ENCODE measurements at places on chromosomes 5 and 9.

DNA sequence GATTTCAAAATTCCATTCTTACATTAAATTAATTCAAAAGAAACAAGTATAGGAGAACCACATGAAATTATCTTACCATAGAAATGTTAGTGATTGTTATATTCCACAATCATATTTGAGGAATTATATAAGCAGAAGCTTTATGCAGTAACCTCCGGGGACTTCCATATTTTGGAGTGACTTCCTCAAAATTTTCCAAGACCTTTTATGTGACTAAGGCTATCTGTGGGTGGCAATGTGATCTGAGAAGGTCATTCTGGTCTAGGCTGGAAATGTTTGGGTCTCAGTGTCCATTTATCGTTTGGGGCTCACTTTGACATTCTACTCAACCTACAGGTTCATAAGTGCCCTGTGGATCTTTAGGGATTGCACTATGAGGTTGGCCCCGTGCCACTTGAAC, 776.6 kb downstream of the CDH12 start:
- no peak for DNase-seq

DNA sequence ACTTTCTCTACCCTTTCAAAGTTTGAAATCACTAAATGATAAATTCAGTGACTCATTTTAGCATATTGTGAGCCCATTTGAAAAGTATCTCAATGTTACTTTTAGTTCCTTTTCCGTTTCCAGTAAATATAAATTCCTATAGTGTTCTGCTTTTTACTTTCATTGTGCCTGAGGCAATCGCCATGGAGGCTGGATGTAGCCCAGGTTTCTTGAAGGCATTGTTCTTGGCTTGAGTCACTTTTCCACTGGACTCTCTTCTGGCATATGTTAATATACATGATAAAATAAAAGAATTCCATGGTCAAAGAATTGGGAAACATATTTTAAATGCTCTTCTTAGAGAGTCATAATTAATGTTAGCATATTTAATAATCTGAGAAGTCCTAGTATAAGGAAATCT, 327.0 kb downstream of the IZUMO3 start:
- no peak for DNase-seq

DNA sequence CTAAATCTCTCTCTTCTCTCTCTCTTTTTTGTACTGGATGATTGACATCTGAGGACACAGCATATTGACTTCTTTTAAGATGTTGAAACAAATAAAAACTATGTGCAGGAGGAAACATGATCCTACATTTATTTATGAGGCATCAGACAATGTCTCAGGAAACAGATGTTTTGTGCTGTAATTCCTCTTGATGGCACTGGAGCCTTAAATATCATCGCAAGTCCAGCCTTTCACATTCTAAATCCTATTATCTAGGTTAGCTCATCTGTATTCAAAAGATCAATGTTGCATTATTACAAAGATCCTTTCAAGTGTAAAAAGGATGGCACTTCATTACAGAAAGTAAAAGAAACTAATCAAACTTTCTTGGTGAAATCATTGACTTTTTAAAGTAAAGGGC, 63.9 kb downstream of the MAT2B start:
- peak; percentile 4 for DNase-seq

- DNase-seq, result peak; percentile 23
These were observed 58.8 kb downstream of the MTRR start for GRCh38 chr5:7927466-7928375.

- DNase-seq, result no peak
These were observed 125.4 kb downstream of the PSAT1 start for GRCh38 chr9:78422309-78422708.

GRCh38 chr9:124035001-124035650, 23.6 kb downstream of the LHX2 start:
- DNase-seq, result no peak

DNA sequence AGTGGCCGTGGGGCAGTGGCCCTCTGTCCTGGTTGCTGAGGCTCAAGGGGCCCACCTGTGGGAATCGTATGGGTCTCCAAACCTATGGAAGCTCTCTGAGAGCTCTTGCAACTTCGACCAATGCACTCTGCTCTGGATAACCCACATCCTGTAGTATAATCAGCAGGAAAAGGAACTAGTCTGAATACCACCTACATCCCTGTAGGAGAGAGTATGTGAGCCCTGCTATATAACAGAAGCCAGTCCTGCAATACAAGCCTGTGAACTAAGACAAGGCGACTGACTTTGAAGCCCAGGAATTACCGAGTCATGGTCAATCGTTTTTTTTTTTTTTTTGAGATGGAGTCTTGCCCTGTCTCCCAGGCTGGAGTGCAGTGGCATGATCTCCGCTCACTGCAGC, 29.8 kb upstream of the BICD2 start:
- no peak for DNase-seq

GRCh38 chr5:76787237-76787636, 31.6 kb upstream of the F2RL1 start:
- no peak for DNase-seq

DNA sequence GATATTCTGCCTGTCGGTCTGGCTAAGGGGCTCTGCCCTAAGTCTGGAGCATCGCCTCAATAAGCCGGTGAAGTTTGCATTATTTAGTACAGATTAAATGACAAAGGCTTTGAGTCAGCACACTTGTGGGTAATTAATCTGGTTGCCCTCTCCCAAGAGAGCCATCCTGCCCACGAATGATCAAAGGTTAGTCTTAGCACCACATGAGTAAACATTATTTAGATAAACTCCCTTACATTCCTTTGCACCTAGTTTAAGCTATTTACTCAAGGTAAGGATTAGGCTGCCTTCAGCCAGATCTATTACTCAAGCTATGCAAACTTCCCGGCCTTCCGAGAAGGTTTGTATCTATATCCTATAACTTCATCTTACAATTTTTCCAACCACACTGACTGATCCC, 572.1 kb downstream of the CHSY3 start:
- no peak for DNase-seq

GRCh38 chr5:131523500-131524185, 111.4 kb downstream of the RAPGEF6 start:
- DNase-seq, result no peak

DNA sequence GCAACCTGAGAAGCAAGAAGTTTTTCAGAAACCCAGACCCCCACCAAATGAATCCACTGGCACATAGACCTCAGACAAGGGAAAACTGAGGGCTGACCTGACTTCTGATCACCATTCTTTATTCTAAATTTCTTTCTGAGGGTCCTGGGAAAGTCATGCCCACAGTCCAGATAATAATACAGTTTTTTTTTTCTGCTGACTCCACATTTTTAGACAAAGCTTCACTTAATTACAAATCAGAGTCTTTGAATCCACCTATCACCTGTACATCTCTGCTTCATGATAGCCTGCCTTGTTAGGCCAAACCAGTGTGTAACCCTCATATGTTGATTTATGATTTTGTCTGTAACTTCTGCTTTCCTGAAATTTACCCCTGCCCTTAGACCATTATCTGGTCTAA, 103.6 kb downstream of the PSAT1 start:
- DNase-seq, result no peak

- no peak for DNase-seq
These were observed 102.2 kb downstream of the DEPDC1B start for GRCh38 chr5:60597572-60598320.

- no peak for DNase-seq
These were observed 9.4 kb downstream of the ANKS6 start for GRCh38 chr9:98786750-98787510.

- no peak for DNase-seq
These were observed 109.8 kb downstream of the GALNT10 start for GRCh38 chr5:154300207-154300883.

- no peak for DNase-seq
These were observed 110.1 kb upstream of the RAD23B start for GRCh38 chr9:107172979-107173347.

GRCh38 chr9:109319017-109319625, 1.7 kb downstream of the EPB41L4B start:
- DNase-seq, result no peak

GRCh38 chr9:112031400-112031799, 134.8 kb downstream of the UGCG start:
- no peak for DNase-seq

DNA sequence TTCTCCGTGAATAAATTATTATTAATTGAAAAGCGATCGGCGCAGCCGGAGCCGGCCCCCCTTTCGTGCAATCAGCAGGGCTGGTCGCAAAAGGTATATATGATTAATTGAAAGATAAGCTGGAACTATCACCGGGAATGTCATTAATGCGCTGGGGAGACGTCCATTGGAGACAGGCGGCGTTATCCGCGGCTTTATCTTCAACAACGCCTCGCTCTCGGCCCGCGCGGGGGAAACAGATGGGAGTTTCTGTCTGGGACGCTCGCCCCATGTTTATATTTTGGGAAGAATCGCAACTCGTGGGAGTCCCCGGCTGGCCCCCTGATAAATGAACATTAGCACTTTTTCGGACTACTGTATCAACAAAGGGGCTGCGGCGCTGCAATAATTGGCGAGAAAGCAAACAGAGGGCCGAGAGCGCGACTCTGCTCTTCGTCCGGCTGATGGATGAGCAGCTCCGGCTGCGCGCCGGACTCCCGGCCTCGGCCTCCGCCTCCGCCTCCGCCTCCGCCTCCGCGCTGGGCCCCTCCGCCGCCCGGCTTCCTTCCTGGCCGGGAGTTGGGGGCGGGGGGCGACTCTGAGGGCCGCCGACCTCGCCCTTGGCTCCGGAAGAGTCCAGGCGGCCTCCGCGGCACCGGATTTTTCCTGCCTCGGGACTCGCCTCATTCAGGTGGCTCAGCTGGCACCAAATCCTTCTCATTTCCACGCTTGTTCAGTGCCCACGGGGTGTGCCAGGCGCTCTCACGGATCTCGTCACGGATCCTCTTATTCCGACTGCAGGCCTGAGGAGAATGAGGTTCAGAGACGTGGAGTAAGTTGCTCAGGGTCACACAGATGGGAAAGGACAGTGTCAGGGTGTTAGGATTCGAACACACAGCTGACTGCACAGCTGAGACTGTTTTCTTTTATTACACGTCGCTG, 3.6 kb upstream of the NKX2-5 start:
- no peak for DNase-seq

DNA sequence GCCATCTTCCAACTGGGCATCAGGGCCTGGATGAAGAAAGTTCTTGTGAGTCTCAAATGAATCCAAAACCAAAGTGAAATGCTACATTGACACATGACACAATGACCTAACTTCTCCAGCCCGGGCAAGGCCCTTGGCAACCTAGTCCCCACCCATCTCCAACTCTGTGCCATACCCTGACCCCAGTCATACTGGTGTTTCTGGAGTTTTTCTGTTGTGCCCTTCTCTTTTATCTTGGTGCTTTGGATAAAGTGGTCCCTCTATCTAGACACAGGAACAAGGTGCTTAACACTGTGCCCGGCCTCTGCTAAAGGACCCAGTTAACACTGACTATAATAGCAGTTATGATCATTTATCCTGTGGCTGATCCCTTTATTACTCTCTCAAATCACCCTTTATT, 149.8 kb downstream of the GRIA1 start:
- no peak for DNase-seq

DNA sequence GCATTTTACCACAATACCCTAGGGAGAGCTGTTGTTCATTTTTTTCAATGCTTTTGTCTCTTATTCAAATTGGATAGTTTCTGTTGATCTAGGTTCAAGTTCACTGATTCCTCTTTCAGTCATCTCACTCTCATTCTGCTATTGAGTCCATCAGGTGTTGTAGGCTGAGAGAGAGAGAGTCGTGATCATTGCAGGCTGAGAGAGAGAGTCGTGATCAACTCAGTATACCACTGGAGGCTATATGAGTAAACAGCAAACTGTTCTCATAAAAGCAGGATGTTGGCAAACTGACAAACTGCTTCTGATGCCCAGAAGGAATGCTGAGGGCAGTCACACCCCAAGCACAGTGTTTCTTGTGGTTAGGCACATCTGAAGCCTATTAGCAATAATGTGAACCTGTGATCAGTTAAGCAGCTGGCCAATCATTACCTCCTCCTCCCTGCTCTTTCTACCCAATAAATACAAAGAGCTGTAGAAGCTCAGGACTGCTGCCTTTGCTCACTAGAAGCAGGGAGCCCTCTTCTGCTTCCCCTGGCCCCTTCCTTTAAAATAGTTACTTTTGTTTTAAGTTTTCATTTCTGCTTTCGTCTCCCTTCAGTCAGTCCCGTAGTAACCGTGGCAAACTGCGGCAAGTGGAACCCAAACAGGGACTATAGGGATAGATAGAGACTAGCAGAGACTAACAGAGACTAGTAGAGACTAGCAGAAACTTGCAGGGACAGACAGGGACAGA, 476.1 kb upstream of the ACO1 start:
- DNase-seq, result no peak

GRCh38 chr9:33506626-33507370, 17.3 kb upstream of the ANKRD18B start:
- peak; percentile 79 for DNase-seq

DNA sequence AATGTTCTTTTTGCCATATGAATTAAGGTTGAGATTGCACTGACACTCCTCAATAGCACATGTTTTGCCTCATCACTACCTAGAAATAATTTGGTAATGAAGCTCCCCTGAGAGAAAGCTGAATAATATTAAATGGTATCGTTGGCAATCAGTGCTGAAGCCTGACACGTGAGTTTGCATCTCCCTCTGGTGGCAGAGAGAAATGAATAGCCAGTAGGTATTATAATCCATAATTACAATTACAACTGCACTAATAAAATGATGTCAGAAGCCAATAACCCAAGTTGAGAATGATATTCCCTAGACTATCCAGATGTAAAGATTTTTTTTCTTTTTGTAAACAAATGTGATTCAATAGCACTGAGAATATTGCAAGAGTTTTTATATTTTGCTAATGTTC, 700.3 kb downstream of the PTPRD start:
- no peak for DNase-seq

DNA sequence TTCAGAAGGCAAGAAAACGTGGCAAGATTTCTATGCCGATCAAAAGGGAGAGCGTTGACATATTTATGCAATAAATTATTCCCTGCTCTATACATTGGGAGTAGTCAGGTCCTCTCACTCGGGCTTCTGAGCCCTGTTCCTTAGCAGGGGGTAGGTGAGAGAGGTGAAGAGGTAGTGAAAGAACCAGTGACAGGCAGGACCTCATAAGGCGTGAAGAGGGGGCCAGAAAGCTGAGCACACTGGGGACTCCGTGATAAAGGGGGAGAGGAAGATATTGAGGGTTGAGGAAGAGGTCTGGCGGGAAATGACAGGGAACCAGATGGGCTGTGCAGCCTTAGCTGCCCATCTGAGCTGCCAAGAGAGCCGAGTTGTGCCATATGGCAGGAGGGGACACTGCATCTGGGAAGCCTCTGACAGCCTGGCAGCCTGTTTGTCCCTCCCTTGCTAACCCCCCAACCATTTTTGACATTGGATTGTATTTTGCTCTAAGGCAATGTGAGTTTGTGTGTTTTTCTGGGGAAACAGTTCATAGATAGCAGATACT, 782 bp upstream of the CDC20B start:
- DNase-seq, result no peak

GRCh38 chr5:109653561-109654239, 36.0 kb upstream of the MAN2A1 start:
- no peak for DNase-seq

GRCh38 chr5:162593881-162594280, 526.3 kb downstream of the GABRG2 start:
- no peak for DNase-seq

GRCh38 chr9:21656776-21657674, 145.4 kb upstream of the MTAP start:
- DNase-seq, result peak; percentile 40

All from GM04504 (cell line).